ENCODE measurements at places on chromosomes 5 and 9.

GRCh38 chr9:99491408-99492158 lies 269.5 kb downstream of the SEC61B start:
- no peak for DNase-seq

- no peak for DNase-seq
These were observed 148.1 kb upstream of the DMRT1 start for GRCh38 chr9:693201-694091.

- no peak for DNase-seq
These were observed 5.8 kb downstream of the ANXA6 start for GRCh38 chr5:151151793-151152192.

- no peak for DNase-seq
These were observed 80.6 kb downstream of the SH3PXD2B start for GRCh38 chr5:172373680-172374079.

DNA sequence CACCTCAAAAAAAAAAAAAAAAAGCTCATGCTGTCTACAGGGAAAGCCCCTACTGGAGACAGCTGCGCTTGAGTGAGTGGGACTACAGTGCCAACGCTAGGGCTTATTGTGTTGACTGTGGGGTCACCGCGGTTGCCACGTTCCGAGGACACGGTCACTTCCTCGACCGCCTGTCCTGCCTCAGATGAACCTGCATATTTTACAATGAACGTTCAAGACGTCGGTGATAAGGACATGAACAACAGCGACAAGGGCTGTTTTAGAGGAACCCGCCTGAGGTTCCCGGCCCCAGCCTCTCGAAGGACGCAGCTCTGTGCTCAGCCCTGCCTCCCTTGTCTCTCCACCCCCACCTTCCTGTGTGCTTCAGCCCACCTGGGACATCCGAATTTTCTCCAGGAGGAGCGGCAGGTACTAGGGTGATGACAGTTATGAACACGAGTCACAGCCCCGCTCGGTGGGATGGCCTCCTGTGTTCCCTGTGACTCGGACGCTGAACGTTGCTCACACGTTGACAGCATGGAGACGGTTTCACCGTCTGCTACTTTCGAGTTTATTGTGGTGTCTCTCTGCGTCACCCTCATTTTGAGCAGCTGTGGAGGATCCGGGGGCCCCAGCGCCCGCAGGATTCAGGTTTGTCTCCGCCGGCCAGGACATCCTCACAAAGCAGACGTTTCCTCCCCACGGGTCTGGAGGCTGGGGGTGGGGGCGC lies 11.3 kb upstream of the DIPK1B start:
- no peak for DNase-seq

DNA sequence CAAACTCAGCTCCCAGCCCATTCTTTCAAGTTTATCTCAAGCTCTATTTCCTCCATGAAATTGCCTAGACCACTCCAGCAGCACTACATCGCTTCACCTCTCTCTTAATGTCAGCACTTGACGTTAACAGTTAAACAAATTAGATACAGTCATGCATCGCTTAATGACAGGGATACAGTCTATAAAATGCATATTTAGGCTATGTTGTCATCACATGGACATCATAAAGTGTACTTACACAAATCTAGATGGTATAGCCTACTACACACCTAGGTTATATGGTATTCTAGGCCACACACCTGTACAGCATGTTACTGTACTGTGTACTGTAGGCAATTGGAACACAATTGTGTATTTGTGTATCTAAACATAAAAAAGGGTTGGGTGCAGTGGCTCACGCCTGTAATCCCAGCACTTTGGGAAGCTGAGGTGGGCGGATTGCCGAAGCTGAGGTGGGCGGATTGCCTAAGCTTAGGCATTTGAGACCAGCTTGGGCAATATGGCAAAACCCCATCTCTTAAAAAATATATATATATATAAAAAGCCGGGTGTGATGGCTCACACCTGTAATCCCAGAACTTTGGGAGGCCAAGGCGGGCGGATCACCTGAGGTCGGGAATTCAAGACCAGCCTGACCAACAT lies 13.4 kb upstream of the PCSK5 start:
- no peak for DNase-seq

Data from SK-N-SH (cell line).